ENCODE measurements at places on chromosomes 3 and 15.
A peak's percentile ranks its signal among the peaks of the same experiment; 100 is the strongest.

DNA sequence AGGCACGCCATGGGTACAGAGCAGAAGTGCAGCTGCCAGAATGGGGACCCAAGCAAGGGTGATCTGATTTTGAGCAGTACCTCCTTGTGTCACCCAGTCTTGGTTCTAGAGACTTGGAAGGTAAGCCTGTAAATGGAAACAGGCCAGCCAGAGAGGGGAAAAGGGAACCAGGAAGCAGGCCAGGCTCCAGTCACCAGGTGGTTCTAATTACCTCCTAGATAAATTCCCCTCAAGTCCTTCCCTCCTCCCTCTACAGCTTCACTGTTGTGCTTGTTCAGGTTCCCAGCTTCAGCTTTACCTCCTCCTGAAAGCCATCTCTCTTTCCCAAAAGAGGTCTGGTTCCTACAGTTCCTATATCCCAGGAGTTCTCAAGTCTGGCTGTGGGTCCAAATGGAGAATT is 58.8 kb upstream of the SLC7A14 start:
- no peak for DNase-seq

DNA sequence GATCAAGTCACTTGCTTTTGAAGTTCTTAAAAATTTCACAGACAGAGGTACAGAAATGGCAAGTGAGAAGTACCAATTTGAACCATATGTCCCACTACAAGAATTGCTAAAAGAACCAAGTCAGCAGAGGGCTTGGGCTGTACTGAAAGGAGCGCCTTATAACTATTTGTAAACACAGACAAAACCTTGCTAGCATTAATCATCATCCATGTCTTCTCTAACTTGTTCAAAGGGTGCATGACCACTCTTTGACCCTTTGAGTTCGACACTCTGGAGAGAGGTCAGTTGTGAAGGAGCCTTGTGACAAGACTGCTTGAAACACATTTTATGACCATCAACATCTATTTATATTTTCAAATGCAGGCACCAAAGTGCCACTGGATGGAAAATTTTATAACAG is 191.7 kb downstream of the PDZRN3 start:
- DNase-seq: no peak

- peak; percentile 89 for DNase-seq
These were observed 42.9 kb downstream of the MYO1E start for GRCh38 chr15:59329570-59330350.

- DNase-seq: no peak
These were observed 17.5 kb downstream of the ABCF3 start for GRCh38 chr3:184203526-184203925.

GRCh38 chr15:29557171-29557570 is 265.1 kb downstream of the TJP1 start:
- no peak for DNase-seq

GRCh38 chr3:29643034-29643425 is 362.2 kb downstream of the RBMS3 start:
- DNase-seq: no peak

DNA sequence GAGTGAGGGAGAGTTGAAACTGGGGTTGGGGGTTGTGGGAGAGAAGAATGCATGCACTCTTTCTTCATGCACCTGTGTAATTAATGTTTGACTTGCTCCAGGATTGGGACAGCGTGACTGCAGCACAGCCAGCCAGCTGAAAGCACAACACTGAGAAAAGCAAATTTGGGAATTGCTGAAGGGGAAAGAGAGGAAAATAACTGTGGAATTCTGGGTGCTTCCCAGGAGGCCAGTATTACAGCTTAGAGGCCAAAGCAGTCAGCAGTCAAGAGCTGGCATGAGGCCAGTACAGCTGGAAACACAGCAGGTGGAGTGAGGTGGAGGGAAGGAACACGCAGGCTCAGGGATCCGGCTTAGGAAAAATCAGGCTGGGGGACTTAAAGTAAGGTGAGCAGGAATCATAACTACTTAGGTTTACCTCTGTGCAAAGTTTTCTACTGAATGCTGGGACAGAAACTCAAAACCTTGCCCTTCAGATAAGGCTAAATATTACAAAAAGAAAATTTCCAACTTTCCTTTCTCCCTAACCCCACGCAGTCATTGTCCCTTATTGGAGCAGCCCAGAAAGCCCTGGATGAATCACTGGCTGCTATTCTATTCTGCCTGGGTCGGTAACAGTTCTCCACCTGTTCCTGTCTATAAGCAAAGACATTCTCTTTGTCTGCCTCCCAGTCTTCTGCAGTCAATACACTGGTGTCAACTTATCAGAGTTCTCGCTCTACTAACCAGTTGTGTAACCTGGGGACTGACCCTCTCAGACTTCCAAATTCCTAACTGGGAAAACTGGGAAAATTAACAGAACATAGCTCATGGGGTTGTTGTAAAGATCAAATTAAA is 167.2 kb downstream of the MAGI1 start:
- peak; percentile 26 for DNase-seq

GRCh38 chr15:42060797-42061196 is 33.6 kb downstream of the PLA2G4D start:
- no peak for DNase-seq

DNA sequence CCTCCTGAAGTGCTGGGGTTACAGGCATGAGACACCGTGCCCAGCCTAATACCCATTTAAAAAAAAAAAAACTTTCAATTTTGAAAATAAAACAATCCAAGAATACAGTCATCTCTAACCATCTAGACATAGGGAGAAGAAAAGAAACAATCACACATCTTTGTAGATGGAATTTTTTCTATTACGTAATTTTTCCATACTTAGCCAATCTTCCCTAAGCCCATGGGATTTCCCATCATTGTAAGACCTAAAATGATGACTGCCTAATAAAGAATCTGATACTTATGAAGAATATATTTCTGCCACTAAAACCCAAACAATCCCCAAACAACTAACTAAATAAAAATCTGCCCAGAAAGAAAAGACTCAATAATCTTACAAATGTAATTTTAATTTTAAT is 88.7 kb downstream of the CBLB start:
- no peak for DNase-seq

DNA sequence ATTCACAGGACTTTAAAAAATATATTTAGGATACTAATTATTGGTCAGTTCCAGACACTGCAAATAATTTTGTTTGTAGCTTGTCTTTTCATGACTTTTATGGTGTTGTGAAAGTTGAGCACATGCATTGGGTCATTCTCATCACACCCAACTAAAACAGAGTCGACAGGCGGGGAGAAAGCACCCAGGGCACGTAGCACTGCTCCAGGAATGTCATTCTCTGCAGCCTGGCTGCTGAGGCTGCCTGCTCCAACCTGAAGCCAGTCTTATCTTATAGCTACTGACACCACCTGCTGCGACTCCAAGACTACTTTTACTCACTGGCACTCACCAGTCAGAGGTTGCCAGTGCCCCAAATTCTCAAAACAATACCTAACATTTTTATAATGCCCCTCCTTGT is 56.9 kb downstream of the ACAD9 start:
- no peak for DNase-seq

GRCh38 chr3:177294221-177294620 is 96.9 kb upstream of the TBL1XR1 start:
- peak; percentile 47 for DNase-seq

- no peak for DNase-seq
These were observed 31.2 kb downstream of the LINS1 start for GRCh38 chr15:100570735-100571313.

Measured in HT-29 (cell line).